Gastroesophageal sphincter (tissue), 4 donors: ENCODE measurements at places on chromosomes 16 and 17. TPM values are rescaled to one million over a fixed set of nuclear protein-coding genes. Genes with fewer than 3 reads are reported as not detected.

DNA sequence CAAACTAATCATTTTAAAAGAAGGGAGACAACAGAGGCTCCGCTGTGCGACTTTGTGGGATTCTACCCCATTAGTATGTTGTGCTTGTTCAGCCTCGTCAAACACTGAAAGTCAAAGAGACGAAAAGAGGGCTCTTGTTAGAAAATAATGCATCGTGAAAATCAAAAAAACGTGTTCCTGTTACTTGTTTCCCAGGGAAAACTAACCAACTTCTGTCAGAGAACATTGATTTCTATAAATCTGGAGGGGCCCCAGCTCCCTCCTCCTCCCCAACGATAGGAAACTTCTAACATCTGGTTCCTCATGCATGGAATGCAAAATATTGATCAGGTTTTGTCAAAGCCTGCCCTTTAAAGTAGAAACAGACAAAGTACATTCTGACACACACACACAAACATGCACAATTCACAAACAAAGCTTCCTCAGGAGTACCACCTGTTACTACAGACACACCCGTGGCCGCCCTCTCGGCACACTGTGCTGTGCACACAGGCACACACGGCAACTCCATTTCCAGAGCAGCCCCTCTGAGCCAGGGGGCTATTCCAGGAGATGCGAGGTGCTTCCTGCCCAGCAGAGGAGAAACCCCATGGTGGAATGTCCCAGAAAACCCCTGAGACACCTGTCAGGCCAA is 151.3 kb downstream of the ZFHX3 start:
- ATAC-seq, result no peak

- ATAC-seq, result no peak
These were observed 11.3 kb downstream of the TBX4 start for GRCh38 chr17:61463316-61464129.

Gene CCDC40
- total RNA-seq, result 4.3 TPM

DNA sequence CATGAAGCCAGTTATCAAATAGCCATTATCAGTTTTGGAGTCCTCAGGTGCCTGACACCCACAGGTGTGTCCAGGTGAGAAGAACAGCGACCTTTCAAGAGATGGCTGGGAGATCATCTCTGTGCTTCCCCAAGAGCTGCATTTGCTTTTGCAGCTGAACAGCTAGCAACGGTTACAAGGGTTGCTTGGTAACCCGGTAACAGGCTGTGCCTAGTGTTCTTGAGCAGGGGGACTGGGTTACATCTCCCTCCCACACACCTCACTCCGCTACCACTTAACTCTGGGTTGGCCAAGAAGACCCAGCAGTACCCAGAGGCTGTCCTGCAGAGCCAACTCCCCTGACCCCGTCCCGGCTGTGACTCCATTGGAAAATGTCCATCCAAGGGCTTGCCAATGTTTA is 147.0 kb downstream of the SLC39A11 start:
- no peak for ATAC-seq

DNA sequence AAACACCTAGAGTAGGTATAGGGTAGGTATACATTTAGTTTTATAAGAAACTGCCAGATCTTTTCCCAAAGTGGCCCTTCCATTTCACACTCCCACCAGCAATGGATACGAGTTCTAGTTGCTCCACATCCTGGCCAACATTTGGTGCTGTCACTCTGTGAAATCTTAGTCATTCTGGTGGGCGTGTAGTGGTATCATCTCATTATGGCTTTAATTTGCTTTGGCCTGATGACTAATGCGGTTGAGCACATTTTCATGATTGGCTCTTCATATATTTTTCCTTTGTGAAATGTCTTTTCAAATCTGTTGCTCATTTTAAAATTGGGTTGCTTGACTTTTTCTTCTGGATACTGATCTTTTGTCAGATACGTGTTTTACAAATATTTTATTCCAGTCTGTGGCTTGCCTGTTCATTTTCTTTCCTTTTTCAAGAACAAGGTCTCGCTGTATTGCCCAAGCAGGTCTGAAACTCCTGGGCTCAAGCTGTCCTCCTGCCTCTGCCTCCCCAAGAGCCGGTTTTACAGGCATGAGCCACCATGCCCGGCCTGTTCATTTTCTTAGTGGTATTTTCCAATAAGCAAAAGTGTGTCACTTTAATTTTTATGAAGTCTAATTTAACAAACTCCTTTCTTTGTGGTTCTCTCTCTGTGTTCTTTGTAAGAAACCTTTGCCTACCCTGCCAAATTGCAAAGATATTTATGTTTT is 192.4 kb downstream of the SEC14L1 start:
- ATAC-seq, result no peak

DNA sequence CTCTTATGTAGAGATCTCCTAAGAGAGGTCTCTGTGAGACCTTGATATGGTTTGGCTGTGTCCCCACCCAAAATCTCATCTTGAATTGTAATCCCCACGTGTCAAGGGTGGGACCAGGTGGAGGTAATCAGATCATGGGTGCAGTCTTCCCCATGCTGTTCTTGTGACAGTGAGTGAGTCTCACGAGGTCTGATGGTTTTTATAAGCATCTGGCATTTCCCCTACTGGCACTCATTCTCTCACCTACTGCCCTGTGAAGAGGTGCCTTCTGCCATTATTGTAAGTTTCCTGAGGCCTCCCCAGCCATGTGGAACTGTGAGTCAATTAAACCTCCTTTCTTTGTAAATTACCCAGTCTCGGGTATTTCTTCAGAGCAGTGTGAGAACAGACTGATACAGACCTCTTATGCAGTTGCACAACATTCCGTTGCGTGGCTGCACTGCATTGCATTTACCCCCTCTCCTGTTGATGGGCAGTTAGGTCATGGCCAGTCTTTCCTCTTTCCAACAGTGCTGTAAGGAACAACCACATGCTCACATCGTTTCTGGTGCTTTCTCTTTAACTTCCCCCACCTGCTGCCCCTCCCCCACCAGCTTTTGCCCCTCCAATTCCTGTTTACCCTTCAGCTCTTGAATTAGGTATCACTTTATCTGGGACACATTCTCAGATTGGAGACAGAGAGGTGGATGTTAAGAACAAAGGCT is 43.6 kb upstream of the MED9 start:
- ATAC-seq, result no peak

- no peak for ATAC-seq
These were observed 904 bp downstream of the SLC6A2 start for GRCh38 chr16:55656691-55657092.

Gene UBFD1
- 54.5 TPM for total RNA-seq

Gene RUNDC3A
- 1.5 TPM for total RNA-seq

- ATAC-seq, result no peak
These were observed 11.0 kb upstream of the PMFBP1 start for GRCh38 chr16:72182976-72183375.

Gene MYH13
- total RNA-seq, result not detected

GRCh38 chr16:72467157-72467759 is 295.3 kb upstream of the PMFBP1 start:
- ATAC-seq, result no peak

Gene ZSCAN10
- total RNA-seq, result not detected

Gene FBXO39
- total RNA-seq, result not detected

DNA sequence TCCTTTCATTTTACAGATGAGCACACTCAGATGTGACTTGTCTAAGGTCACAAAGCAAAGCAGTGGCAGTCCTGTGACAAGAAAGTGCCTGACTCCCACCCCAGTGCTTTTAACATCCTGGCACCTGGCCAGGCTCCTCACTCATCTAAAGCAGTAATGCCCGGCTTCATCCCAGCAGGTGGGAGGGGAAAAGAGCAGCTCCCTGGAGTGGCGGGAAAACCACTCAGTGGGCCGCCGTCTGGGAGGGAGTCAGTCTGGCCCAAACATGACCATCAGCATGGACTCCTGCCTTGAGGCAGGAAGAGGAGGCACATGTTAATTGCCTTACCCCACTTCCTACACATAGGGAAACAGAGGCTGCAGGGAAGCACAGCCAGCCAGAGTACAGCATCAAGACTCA is 2.6 kb downstream of the PCGF2 start:
- ATAC-seq, result no peak

DNA sequence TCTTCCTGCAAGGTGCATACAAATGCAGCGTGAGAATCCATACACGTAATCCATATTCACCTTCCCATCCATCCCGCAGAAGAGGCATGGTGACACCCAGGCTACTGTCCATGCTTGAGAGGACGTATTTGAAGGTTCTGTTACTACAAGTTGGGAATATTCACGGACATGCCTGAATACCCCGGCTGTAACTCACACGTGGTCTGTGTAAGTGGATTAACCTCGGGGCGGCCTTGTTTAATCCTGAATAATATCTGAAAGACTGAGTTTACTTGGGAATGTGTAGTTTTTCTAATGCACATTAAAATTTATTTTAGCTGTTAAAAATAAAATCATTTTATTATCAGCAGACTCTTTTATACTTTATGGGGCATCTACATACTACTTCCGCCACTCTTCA is 13.1 kb downstream of the CPSF4L start:
- no peak for ATAC-seq

Gene VTN
- total RNA-seq, result not detected
